Activated CD8-positive, alpha-beta T cell treated with anti-CD3 and anti-CD28 coated beads, Interleukin-2, amount 10 ng/mL, durations not matched to agents 7 days and 5 days (primary cell): ENCODE measurements at places on chromosomes 13 and 19.

- no peak overlapping the region for H3K4me3 ChIP-seq
- H3K27ac ChIP-seq, result no peak overlapping the region
- H3K27me3 ChIP-seq, result no peaks in the 10 kb centered on the region
- no peak for DNase-seq
- peaks cover 9% of the 10 kb centered on the region for H3K4me1 ChIP-seq
- H3K36me3 ChIP-seq, result peaks cover 8% of the 10 kb centered on the region
Measured at GRCh38 chr13:79458436-79458835, 22.5 kb upstream of the NDFIP2 start.

DNA sequence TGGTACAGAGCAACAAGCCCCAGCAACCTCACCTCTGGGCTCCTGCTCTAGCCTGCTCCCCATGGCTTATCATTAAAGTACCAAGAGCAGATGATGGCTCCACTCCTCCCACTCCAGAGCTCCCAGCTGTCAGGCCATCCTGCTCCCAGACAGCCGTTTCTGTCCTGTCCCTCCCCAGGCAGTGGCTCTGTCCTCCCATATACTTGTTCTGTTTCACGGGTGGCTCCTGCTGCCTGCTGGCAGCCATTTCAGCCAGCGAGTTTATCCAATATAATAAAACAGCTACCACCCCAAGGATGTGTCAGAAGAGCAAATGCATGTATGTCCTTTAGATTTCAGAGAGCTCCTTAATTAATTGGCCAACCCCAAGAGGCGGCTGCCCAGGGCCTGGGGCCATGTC lies 79.4 kb upstream of the VSTM2B start:
- no peak overlapping the region for H3K27ac ChIP-seq
- no peaks in the 10 kb centered on the region for H3K36me3 ChIP-seq
- no peaks in the 10 kb centered on the region for H3K27me3 ChIP-seq
- no peak overlapping the region for H3K4me3 ChIP-seq
- DNase-seq, result no peak

DNA sequence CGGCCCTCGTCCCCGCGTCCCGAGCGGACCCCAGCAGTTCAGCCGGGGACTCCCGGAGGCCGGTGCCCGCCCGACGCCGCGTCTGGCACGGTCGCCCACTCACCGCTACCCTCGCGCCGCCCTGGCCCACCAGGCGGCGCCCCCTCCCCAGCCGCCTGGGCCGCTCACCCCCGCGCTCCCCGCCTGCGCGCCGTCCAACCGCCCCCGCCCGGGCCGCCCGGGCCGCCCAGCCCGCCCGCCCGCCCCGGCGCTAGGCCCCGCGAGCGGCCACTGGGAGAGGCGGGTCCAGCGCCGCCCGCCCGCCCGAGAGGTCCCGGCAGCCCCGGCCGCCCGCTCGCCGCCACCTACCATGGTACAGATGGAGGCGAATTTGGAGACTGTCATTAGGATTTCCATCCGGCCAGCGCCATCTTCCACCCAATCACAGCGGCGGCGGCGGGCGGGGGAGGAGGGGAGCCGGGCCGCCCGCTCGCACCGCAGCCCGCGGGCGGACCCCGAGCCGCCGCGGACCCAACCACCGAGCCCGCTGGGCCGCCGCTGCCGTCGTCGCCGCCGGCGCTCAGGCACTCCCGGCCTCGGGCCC lies at the start of gene USP12:
Gene USP12 (minus strand): TSS at position 568 of the 583 bp plus-strand sequence. CDS start 172 bp downstream, at position 396.
- H3K27me3 ChIP-seq, result no peaks in the 10 kb centered on the region
- peak within 1 kb of the TSS; percentile 95 for H3K27ac ChIP-seq
- H3K36me3 ChIP-seq, result peaks cover 5% of the 10 kb centered on the region
- no peak for DNase-seq
- peak within 1 kb of the TSS; percentile 99 for H3K4me3 ChIP-seq
- peaks cover 46% of the 10 kb centered on the region for H3K4me1 ChIP-seq

- H3K27ac ChIP-seq, result no peak overlapping the region
- no peaks in the 10 kb centered on the region for H3K27me3 ChIP-seq
- peak; percentile 29 for DNase-seq
- H3K4me3 ChIP-seq, result no peak overlapping the region
- peaks cover 34% of the 10 kb centered on the region for H3K4me1 ChIP-seq
- H3K36me3 ChIP-seq, result peaks cover 10% of the 10 kb centered on the region
Measured at GRCh38 chr13:74037762-74038161, 96.4 kb downstream of the KLF12 start.

GRCh38 chr19:35363711-35364425 lies 5.6 kb downstream of the FFAR3 start:
- no peak for DNase-seq
- no peak overlapping the region for H3K27ac ChIP-seq
- no peak overlapping the region for H3K4me3 ChIP-seq

- no peaks in the 10 kb centered on the region for H3K36me3 ChIP-seq
- H3K4me1 ChIP-seq, result no peaks in the 10 kb centered on the region
- H3K27me3 ChIP-seq, result no peaks in the 10 kb centered on the region
- no peak overlapping the region for H3K4me3 ChIP-seq
Measured at GRCh38 chr13:77827332-77827731, 91.3 kb downstream of the EDNRB start.

DNA sequence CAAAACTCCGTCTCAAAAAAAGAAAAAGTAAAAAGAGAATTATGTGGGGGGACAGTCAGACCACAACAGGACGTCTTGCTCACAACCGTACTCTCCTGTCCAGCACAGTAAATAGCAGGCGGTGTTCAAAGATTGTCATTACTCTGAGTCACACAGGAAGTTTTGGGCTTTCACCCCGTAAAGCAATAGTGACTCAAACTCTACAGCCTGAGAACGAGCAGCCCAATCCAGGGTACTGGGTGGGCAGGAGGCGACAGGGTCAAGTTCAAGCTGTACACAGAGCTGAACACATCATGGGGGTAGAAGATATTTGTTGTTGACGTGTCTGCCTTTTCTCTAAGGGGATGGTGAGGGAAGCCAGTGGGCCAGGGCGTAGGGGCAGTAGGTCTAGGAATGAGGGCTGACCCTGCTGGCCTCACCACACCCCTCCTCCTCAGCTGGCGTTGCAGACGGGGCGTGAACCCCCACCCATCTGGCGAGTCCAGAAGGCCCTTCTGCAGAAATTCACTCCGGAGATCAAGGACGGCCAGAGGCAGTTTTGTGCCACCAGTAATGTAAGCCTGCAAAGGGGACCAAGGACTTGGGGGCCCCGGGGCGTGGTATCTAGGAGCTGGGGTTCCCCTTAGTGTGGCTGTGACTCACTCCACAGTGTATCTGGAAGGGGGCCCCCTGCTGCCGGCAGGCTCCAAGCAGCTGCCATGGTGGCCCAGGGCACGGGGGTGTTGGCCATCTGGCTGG lies 23.3 kb downstream of the PRR12 start:
- H3K4me1 ChIP-seq, result peaks cover 15% of the 10 kb centered on the region
- no peak for DNase-seq
- H3K27ac ChIP-seq, result peak overlapping the region; percentile 71
- no peak overlapping the region for H3K4me3 ChIP-seq
- peaks cover 52% of the 10 kb centered on the region for H3K36me3 ChIP-seq

DNA sequence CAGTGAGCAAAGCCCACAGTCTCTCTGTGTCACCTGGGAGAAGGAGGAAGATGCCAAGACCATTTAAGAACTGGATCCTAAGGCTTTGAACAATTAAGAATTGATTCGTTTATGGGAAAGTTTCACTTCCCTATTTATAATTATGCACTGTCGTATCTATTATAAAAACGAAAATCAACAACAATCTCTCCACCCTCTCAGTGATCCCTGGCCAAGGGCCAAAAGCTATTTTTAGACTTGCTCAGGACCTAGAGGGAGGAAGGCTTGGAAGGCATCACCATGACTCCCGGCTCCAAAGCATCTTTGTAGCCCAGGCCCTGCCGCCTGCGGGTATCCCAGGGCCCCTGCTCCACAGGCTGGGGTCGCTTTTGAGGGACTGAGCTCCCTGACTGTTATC lies 1.3 kb downstream of the RHPN2 start:
- H3K36me3 ChIP-seq, result no peaks in the 10 kb centered on the region
- peaks cover 9% of the 10 kb centered on the region for H3K4me1 ChIP-seq
- H3K4me3 ChIP-seq, result no peak overlapping the region
- H3K27ac ChIP-seq, result no peak overlapping the region
- H3K27me3 ChIP-seq, result peaks cover 24% of the 10 kb centered on the region

DNA sequence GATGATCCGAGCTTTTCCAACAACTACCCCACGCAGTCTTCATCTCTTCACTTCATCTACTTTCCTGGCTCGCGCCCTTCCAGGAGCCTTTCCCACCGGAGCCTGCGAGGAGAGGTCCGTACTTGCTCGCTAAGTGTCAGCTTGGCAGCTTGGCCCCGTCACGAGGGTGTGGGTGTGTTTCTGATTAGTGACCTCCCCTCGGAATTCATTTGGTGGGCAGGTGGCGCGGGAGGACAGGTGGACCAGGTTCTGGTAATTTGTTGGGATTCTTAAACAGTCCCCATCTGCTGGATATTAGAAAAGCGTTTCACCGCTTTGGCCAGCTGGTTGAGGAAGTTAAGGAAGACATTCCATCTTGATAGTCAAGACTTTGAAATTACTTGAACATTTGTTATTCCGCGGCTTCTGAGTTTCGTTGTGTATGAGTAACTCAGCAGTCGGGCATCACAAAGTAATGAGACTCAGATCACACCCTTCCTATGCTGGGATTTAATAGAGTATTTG lies 515 bp downstream of the UFM1 start:
- peak; percentile 66 for DNase-seq
- H3K4me3 ChIP-seq, result peak overlapping the region; percentile 89
- peaks cover 26% of the 10 kb centered on the region for H3K36me3 ChIP-seq
- peak overlapping the region; percentile 98 for H3K27ac ChIP-seq
- no peaks in the 10 kb centered on the region for H3K27me3 ChIP-seq

DNA sequence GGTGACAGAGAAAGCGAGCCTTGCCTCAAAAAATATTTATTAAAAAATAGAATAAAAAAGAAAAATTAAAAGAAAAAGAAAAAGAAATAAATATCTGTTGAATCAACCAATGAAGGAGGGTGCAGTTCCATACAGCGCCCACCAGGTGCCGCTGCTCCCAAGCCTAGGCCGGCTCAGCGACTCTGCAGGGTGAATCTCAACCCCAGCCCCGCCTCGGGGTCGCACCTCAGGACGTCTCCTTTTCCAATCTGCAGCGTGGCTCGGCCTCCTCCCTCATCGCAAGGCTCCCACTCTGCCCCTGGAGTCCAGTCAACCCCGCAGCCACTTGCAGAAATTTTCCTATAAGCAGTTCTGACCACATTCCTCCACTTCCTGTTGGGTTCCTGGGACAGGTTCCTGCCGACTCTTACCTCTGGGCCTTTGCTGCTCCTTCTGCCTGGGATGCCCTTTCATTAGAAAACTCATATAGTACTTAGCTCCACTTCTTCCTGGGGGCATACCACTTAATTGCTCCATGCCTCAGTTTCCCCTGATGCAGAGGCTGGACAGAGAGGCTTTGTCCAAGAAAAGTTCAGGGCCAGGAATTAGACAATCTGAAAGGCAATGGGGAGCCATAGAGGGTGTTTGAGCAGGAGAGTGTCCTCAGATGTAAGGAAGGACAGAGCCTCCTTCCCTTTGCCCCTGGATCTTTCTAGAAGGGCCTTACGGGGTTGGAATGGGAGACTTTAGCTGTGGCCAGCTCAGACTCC lies 24.3 kb downstream of the NFILZ start:
- peaks cover 32% of the 10 kb centered on the region for H3K4me1 ChIP-seq
- peaks cover 24% of the 10 kb centered on the region for H3K27me3 ChIP-seq
- no peaks in the 10 kb centered on the region for H3K36me3 ChIP-seq
- peak overlapping the region; percentile 55 for H3K4me3 ChIP-seq
- peak overlapping the region; percentile 66 for H3K27ac ChIP-seq
- DNase-seq, result peak; percentile 80

GRCh38 chr19:347946-348861 lies 3.6 kb upstream of the MIER2 start:
- H3K27ac ChIP-seq, result no peak overlapping the region
- H3K36me3 ChIP-seq, result peaks cover 4% of the 10 kb centered on the region
- H3K27me3 ChIP-seq, result peaks cover 8% of the 10 kb centered on the region
- peaks cover 17% of the 10 kb centered on the region for H3K4me1 ChIP-seq
- H3K4me3 ChIP-seq, result no peak overlapping the region
- DNase-seq, result no peak

GRCh38 chr13:31768351-31768750 lies 29.0 kb downstream of the RXFP2 start:
- no peak overlapping the region for H3K27ac ChIP-seq
- no peak overlapping the region for H3K4me3 ChIP-seq
- H3K4me1 ChIP-seq, result no peaks in the 10 kb centered on the region
